ENCODE measurements at places on chromosomes 4 and X. TPM values are rescaled to one million over a fixed set of nuclear protein-coding genes. Genes with fewer than 3 reads are reported as not detected.

DNA sequence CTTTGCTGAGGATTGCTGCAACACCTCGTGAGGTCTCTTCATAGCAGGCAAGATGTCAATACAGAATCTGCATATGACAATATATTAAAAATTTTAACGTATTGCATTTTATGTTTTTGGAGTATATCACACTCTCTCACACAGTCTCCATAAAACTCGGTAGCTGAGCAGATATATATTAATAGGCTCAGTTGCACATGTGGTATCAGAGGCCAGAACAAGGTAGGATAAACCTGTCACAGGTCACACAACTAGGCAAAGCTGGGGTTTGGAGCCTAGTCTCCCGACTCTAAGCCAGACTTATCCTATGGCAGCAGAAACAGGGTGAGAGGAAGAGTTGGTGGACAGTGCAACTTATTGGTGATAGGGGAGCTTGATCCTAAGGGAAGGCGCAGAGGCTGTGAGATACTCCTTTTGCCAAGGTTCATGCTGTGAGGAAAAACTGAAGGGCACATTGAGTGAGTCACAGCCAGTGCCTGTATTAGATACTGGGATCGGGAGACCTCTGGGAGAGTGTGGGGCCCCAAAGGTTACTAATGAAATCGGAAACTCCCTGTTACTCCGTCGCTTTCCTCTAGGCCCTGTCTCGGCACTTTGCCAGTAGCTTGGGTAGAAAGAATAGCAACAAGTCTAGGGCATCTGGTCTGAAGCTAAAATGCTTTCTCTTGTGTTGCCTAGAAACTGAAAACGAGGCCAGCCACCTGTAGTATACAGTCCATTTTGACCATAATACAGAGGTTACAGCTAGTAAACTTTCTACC lies 195.7 kb downstream of the ARHGAP10 start:
- no peaks in the 10 kb centered on the region for H3K4me1 ChIP-seq
- H3K4me3 ChIP-seq, result no peak overlapping the region
- no peak overlapping the region for H3K27ac ChIP-seq
- H3K36me3 ChIP-seq, result no peaks in the 10 kb centered on the region

Gene DCAF4L1
- total RNA-seq, result 0.19 TPM

Gene ACE2
- total RNA-seq, result not detected

Gene MAP7D2
- 0.21 TPM for total RNA-seq

- H3K4me1 ChIP-seq, result peaks cover 17% of the 10 kb centered on the region
- no peak for DNase-seq
- peaks cover 2% of the 10 kb centered on the region for H3K27me3 ChIP-seq
- peaks cover 3% of the 10 kb centered on the region for H3K36me3 ChIP-seq
Measured at GRCh38 chrX:39944416-39944815, 153.3 kb downstream of the BCOR start.

Gene ZNF674
- total RNA-seq, result 5.4 TPM
